Left colon (tissue), 2 donors: ENCODE measurements at places on chromosomes 5 and 9. TPM values are rescaled to one million over a fixed set of nuclear protein-coding genes. Genes with fewer than 3 reads are reported as not detected.

CER1 gene
- not detected for total RNA-seq

DNA sequence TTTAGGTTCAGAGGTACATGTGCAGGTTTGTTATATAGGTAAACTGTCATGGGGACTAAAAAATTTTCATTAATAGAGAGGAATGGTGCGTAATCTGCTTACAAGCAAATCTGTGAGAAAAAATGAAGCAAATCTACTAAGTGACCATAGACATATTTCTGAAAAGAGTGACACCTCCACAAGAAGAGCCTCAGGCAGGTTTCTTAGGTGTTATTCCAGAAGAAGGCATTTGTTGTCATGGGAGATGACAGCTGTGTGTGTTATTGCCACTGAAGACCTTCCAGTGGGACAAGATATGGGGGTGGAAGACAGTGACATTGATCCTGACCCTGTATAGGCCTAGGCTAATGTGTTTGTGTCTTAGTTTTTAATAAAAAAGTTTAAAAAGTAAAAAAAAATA is 68.8 kb upstream of the PANK3 start:
- no peak for DNase-seq

- no peak for DNase-seq
Observed at GRCh38 chr9:136784249-136784996, 6.7 kb upstream of the TMEM141 start.

GRCh38 chr5:17223367-17224185 is 6.1 kb downstream of the BASP1 start:
- no peak for DNase-seq

GRCh38 chr5:142316051-142316450 is 8.8 kb downstream of the SPRY4 start:
- DNase-seq, result no peak
